ENCODE measurements at places on chromosomes 5 and 9.

DNA sequence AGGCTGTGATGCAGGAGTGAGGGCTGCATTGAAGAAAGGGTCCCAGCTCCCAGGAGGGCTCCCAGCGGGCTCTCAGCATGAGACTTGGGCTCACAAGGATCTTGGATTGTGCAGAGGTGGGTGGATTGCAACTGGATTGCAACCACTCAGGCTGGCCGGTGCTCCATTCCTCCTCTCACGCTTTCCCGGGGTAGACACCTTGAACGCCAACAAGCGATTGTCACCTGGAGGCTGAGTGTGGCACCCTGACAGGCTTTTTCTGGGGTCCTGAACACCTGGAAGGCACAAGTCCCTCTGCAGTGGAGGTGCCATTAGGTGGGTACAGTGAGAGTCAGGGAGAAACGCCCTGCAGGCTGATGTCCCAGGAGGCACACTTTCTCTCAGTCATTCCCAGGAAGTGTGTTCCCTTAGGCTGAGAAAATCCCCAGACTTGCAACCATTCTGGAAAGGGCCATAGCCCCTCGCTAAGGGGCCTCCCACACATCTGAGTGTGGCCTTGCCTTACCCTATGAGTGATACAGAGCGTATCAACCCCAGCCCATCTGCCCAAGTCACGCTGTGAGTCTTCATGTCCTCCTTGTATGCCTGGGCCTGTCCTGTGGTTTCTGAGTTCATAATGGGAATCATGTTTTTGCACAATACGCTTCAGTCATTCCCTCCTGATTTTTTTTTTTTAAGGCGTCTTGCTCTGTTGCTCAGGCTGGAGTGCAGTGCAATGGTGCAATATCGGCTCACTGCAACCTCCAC is 488.1 kb downstream of the IRX1 start:
- no peak for DNase-seq

- DNase-seq: no peak
Observed at GRCh38 chr5:113153512-113154097, 177.0 kb downstream of the DCP2 start.

- DNase-seq: no peak
Observed at GRCh38 chr5:150082374-150082773, 4.0 kb downstream of the CSF1R start.

DNA sequence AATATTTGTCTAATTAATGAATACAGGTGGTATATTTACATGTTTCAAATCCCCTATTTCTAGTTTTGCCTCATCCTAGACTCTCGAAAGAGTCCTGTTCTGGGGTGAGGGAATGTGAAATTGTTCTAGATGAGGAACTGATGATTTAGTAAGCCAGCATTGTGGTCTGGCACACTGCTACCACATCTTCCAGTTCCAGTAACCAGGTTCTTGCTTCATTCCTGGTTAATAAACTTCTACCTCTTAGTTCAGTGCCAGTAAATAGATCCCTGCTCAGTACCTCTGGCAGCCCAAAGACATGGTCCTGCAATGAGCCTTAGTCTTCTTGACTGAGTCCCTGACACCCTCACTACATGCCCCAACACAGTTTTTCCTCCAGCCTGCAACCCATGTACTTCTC is 207.7 kb downstream of the SREK1 start:
- DNase-seq: no peak

DNA sequence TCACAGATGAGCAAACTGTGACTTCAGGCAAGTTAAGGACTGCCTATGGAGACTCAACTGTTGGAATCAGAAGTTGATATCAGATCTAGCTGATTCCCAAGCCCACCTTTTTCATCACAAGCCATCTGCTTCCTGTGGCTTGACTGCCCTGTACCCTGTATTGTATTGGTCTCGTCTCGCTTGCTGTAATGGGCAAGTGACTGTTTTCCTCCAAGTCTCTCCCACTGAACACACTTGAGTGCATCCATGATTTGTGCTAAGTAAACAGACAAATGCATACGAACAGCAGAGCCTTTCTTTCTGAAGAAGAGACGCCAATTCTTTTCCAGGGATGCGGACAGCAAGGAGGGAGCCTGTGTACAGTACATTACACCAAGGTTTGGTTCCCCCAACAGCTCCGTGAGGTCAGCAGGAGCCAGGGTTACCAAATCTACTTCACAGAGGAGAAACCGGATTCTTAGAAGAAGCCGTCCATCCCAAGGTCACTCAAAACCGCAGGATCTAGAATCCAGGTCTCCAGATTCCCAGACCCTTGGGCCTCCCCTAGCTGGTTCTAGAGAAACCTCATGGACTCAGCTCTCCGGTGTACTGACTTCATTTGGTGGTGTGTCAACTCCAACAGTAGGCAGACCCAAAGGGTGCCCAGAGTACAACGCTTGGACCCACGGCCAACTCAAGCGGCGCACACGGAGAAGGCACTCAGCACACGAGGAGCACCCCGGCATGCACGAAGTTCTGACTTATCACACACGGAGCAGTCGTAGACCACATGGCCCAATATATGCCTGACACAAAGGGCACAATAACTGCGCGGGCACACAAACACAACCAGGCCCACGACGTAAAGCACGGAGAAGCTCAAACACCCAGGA is 1.1 kb downstream of the BAG1 start:
- no peak for DNase-seq

DNA sequence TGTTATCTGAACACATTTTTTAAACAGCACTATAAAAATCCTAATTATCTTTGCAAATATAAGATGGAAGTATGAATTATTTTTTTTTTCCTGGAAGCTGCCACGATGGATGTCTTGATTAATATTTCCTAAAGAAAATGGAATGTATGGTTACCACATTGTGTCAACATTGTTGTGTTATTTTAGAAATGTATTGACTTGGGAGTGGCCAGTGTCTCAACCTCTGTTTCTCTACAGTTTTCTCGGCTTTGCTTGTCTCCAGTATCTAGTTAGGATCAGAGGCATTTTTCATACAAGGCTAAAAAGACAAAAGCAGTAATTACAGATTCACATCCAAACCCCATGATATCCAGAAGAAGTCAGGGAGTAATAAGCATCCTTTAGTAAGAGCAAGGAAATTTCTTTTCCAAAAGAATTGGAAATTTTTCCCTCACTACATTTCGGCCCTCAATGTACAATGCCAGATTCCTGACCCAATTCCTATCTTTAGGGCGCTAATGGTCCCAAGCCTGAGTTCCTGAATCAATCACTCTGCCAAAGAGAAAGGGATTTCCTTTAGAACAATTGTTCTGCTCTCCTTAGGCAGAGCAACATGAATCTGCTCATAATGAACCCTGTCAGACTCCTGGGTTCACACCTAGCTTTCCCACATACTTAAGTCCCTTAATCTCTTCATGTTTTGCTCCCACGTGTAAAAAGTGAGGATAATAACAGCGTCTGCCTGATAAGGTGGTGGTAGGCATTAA is 111.7 kb downstream of the EDIL3 start:
- no peak for DNase-seq

DNA sequence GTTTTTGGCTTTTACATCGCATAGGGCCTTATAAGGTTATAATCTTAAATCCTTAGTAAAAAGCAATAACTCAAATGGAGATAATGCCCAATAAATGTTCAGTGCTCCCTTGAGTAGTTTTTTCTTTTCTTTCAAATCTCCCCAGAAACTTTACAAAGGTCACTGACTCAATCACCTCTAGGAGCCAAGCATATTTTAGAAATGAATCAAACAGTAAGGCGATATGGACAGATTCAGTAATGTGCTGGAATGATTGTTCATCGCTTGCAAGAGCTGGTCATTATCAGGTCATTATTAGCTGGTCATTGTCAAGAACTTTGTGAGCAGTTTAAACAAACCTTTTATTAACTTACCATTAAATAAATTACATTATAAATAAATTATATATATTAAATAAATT is 130.4 kb upstream of the SLIT3 start:
- no peak for DNase-seq

DNA sequence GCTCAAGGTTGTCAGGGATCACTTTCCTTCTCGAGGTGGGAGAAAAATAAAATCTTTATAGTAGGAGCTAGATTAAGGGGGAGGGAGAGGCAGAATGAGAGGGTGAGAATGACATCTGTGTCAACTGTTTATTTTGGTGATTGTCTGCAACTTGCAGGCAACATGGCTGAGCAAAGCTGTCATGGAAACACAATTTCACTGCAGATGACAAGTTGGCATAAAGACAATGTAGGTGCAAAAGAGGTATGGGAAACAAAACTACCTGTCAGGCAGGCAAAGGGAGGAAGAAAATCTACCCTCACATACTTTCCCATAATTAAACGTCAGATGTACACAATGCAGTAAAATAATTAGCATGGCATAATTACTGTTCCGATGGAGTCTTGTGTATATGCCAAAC is 167.4 kb downstream of the SLIT3 start:
- DNase-seq: no peak

DNA sequence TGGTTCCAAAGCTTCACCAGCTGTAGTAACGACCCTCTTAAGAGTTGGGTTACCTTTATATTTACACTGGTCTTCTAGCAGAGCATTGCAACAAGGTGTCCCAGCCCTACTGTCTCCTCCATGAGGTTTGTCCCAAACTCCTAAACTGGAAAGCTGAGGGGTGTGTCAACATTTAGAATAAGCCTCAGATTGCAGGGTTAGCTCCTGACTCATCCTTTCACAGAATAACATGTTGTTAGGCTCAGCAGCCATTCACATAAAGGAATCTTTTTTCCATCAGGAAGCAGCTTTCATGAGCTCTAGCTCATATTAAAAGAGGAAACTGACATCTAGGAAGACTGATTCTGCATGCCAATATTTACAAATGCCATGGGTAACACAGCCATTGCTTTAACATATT is 238.7 kb downstream of the EFNA5 start:
- DNase-seq: no peak

DNA sequence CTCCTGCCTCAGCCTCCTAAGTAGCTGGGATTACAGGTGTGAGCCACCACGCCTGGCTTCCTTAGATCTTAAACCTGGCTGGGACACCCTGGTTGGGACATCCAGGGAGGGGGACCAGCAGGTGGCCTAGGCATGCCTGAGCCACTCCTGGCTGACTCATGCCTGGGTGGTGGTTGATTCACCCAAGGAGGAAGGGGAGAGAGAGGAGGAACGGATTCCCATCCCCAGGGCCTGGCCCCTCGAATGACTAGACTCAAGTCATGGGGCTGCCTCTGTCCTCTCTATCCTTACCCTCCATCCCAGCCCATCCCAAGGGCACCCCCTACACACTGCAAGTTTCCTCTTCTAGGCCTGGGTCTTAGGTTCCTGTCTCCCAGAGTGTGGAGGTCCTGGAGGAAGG is 12.7 kb downstream of the EEIG1 start:
- no peak for DNase-seq

DNA sequence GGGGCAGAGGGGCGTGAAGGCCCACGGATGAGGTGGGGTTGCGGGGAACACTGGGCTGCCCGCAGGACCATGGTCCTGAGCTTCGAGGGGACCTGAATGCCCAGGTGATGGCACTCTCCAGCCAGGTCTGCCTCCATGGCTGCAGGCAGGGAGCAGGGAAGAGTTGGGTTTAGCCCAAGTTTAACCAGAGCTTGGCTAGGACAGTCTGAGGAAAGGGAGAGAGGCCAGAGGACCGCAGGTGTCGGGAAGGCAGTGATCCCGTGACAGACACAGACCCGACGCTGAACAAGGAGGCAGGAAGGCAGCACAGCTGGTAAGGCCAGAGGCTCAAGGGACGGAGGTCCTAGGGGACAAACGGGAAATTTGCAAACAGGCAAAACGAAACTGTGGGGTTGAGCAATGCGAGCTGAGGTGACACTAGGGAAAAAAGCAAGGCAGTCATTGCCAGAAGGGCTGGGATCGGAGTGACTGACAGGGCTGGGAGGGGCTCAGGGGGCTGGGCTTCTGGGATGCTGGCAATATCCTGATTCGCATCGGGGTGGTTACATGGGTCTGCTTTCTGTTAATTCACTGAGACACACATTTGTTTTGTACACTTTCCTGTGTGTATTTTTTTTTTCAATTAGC is 25.0 kb downstream of the ARPC5L start:
- DNase-seq: no peak

GRCh38 chr9:130286781-130287428 is 21.3 kb downstream of the HMCN2 start:
- no peak for DNase-seq

GRCh38 chr9:22143799-22144625 is 134.9 kb upstream of the CDKN2B start:
- no peak for DNase-seq

DNA sequence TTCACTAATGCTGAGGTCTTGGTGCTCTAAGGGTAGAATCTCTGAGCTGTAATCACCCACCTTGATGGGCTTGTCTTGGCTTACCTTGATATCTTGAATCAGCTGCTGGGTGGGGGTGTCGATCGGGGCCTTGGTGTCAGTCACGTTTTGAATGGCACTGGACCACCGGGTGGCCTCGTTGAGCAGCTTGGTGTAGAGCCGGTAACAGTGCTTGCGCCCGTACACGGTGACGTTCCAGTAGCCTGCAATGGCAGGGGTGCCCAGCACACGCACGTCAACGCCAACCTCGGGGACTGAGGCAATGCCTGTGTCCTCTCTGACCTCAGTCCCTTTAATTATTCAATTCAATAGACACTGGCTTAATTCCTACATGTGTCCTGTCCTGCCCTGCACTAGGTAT is 63.1 kb upstream of the RETREG1 start:
- no peak for DNase-seq

DNA sequence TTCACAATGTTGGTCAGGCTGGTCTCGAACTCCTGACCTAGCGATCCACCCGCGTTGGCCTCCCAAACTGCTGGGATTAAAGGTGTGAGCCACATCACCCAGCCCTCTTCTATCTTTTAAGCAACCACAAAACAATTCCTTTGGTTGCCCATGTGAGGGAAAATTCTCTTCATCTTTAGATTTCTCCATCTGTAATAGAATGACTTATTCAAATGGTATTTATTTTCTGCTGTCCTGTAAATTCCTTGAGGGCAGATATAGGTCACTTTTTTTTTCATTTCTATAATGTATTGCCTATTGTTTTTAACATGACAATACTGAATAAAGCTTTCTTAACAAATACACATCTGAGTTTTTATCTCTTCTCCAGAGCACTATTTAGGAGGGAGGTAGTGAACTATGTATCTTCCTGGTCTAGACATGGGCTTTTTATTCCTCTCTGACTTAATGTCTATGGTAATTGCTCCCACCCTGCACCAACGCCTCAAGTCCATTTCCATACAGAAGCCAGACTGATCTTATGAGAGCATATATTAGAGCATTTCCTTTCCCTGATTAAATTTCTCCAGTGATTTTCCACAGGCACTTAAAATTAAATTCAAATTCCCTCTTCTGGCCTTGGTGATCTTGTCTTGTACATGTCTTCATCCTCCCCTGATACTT is 595.6 kb downstream of the CAAP1 start:
- no peak for DNase-seq

DNA sequence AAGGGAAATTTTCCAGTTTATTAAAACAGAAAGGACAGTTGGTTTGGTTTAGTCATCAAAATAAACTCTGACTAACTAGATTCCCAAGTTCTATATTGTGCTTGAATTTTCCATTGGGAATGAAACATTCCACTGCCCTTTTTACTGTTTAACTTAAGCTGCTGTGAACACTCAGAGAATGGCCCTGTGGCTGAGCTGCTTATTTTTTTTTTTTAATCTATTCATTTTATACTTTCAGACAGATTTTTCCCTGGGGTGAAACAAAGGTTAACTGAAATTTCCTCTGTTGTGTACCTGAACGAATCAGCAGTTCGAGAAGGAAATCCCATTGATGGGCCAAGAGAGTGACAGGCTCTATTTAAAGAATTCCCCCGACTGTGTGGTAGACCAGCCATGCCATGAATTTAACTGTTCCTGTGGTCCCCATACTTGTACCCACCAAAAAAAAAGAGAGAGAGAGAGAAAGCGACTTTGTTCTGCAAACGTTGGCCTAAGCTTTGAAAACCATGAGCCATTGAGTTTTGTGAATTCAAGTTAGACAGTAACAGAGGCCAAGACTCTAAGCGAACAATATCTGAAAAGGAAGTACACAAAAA is 138.7 kb upstream of the GRHPR start:
- DNase-seq: no peak
